ENCODE measurements at places on chromosomes 12 and 14.

- no peak for DNase-seq
Measured at GRCh38 chr14:77353469-77354141, 23.3 kb downstream of the TMED8 start.

DNA sequence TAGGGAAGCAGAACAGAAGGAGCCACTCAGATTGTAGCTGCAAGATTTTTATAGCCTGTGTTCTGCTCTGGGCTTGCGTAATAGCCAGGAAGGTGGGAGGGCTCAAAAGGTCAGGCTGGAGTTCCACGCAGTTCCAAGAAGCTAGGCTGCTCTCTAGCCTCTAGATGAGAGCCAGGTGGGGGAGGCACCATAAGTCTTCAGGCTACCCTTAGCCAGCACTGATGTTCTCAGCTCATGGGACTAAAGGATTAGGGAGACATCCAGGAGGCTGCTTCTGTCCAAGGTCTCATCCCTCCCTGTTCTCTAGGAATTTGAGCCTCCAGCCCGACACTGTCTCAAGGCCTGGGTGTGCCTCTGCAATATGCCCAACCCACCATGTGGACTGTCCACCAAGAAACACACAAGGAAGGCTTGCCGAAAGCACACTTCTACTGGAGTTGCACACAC is 1.7 kb downstream of the LMBR1L start:
- no peak for DNase-seq

GRCh38 chr12:55499810-55500252 is 7.7 kb downstream of the OR6C68 start:
- DNase-seq: no peak

DNA sequence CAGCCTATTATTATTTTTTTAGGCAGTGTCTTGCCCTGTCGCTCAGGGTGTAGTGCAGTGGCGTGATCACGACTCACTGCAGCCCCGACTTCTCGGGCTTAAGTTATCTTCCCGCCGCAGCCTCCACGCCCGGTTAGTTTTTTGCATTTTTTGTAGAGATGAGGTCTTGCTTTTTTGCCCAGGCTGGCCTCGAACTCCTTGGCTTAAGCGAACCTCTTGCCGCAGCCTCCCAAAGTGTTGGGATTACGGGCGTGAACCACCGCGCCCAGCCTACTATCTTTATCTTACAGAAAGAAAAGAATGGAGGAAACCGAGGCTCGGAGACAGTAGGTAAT is 507 bp upstream of the PTPN11 start:
- no peak for DNase-seq
